WTC11 (cell line): ENCODE measurements at places on chromosomes 11 and 22.

- no peak for DNase-seq
These were observed 666.6 kb upstream of the TENM4 start for GRCh38 chr11:80107415-80107814.

GRCh38 chr11:68337399-68337835 lies 25.0 kb downstream of the LRP5 start:
- DNase-seq = no peak

GRCh38 chr22:50731811-50732624 lies 6.0 kb upstream of the ACR start:
- peak; percentile 49 for DNase-seq

GRCh38 chr11:71452199-71453036 lies 585 bp upstream of the NADSYN1 start:
- peak; percentile 48 for DNase-seq

DNA sequence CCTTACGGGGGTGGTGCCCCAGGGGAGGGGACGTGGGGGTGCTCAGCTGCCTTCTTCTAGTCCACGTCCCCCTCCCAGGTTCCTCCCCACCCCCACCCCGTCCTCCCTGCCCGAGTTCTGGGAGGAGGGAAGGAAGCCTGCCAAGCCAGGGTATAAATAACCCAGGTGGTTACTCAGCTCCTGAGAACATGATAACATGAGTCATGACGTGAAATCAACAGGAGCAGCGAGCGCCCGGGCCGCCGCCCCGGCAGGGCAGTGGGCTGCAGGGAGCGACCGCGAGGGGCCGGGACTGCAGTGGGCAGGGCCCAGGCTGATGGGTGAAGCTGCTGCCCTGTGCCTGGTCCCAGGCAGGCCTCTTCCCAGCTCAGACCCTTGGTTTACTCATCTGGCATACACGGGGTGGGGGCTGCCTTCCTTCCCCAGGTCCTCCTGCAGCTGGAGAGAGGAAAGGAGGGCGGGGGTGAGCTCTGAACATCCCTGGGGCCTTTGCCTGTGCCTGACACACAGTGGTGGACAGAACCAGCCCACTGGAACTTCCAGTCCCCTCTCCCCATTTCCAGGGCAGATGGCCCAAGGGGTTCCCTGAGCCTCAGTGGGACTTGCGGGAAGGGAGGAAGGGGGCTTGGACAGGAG lies 8.8 kb upstream of the PDGFB start:
- DNase-seq = no peak

GRCh38 chr22:21064917-21065864 lies 19.4 kb downstream of the LRRC74B start:
- DNase-seq = no peak

DNA sequence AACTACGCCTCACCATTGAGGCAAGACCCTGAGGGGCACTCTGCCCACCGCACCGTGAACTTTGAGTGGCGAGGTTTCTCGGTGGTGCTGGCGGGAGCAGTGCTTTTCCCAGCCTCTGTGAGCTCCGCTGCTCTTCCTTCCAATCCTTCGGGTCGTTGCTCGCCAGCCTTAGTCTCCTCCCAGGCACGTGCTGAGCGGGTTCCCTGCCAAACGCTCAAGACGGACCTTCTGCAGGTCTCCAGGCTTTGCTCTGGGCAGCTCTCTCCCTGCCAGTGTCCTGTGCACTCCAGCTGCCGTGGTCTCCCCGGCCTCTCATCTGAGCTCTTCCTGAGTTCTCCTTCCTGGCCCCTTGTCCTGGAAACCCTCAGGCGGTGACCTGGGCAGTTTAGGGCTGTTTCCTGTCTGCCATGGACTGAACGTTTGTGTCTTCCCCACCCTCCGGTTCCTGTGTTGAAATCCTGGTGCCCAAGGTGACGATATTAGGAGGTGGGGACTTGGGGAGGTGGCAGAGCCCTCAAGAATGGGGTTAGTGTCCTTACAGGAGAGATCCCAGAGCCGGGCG lies 11.2 kb upstream of the MUC6 start:
- DNase-seq = no peak

DNA sequence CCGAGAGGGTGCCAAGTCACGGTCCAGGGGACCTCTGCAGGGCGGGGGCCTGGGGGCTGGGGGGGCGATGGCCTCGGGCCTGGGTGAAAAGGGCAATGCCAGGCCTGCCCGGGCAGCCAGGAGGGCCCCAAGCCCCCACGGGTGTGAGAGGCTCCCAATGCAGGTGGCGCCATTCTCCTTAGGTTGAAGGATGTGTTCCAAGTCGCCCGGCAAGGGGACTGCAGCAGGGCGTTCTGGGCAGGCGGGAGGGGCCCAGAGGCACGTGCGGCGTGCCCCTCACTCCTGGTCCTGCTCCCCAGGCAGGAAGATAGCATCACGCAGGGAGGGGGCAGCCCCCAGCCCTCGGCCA lies 730 bp upstream of the TNNI2 start:
- DNase-seq = no peak

GRCh38 chr22:37802310-37803194 lies 5.2 kb upstream of the GCAT start:
- DNase-seq = peak; percentile 79

DNA sequence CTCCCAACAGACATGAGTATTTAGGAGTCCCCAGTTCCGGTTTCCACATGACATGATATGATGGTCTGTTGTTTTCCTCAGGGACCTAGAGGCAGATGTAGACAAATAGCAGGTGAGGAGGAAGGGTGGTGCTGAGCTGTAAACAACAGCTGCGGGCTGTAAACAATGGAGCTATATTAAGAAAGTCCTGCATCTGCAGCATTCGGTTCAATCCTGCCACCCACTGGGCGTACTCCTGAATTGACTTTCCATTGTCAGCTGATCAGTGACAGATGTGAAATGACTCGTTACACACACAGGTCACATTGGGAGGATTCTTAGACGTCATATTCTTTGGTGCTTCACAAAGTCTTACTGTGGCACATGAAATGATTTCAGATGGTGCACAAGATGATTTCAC lies 26.8 kb upstream of the RAG1 start:
- peak; percentile 25 for DNase-seq

DNA sequence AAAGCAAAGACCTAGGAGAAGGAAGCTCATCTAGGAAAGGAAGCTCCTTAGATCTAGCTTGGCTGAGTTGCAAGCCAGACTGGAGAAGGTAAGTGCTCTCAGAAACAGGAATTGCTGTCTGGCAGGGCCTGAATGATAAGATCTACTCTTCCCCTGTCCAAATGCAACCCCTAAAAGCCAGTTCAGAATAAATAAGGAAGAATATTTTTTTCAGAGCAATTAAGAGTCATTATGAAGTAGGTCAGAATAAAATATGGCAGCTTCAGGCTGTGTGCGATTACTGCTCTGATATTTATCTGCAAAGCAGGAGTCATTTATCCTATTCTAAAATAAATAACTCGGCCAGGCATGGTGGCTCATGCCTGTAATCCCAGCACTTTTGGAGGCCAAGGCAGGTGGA lies 82.1 kb downstream of the PIWIL4 start:
- DNase-seq = no peak
